ENCODE measurements at places on chromosomes 13 and 19.

GRCh38 chr13:110340812-110341444, 33.8 kb downstream of the COL4A2 start:
- no peaks in the 10 kb centered on the region for H3K36me3 ChIP-seq
- DNase-seq, result peak; percentile 82
- H3K27ac ChIP-seq, result peak overlapping the region; percentile 79
- H3K4me1 ChIP-seq, result peaks cover 67% of the 10 kb centered on the region
- peaks cover 29% of the 10 kb centered on the region for H3K27me3 ChIP-seq
- H3K4me3 ChIP-seq, result no peak overlapping the region

GRCh38 chr13:104798486-104798885, 1732.3 kb upstream of the SLC10A2 start:
- H3K27ac ChIP-seq, result no peak overlapping the region
- H3K4me1 ChIP-seq, result no peaks in the 10 kb centered on the region
- H3K27me3 ChIP-seq, result no peaks in the 10 kb centered on the region
- no peaks in the 10 kb centered on the region for H3K36me3 ChIP-seq

DNA sequence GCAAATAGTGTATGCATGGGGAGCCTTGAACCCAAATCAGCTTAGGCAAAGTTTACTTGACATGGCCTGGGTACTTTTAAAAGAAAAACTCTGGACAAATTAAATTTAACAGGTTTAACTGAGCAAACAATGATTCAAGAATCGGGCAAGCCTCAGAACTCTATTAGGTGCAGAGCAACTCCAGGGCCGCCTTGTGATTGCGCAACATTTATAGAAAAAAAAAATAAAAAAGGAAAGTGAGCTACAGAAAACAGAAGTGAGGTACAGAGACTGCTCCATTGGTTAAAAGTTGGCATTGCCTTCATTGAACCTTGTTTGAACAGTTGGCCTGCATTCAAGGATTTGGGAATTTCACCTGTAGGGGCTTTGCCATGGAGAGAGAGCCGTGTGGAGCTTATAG, 421.0 kb upstream of the TSHZ3 start:
- peak; percentile 7 for DNase-seq
- H3K36me3 ChIP-seq, result no peaks in the 10 kb centered on the region
- H3K27me3 ChIP-seq, result no peaks in the 10 kb centered on the region

GRCh38 chr13:39952249-39953233, 297.1 kb downstream of the COG6 start:
- no peak overlapping the region for H3K27ac ChIP-seq
- H3K27me3 ChIP-seq, result no peaks in the 10 kb centered on the region
- no peak overlapping the region for H3K4me3 ChIP-seq
- DNase-seq, result no peak
- no peaks in the 10 kb centered on the region for H3K36me3 ChIP-seq

DNA sequence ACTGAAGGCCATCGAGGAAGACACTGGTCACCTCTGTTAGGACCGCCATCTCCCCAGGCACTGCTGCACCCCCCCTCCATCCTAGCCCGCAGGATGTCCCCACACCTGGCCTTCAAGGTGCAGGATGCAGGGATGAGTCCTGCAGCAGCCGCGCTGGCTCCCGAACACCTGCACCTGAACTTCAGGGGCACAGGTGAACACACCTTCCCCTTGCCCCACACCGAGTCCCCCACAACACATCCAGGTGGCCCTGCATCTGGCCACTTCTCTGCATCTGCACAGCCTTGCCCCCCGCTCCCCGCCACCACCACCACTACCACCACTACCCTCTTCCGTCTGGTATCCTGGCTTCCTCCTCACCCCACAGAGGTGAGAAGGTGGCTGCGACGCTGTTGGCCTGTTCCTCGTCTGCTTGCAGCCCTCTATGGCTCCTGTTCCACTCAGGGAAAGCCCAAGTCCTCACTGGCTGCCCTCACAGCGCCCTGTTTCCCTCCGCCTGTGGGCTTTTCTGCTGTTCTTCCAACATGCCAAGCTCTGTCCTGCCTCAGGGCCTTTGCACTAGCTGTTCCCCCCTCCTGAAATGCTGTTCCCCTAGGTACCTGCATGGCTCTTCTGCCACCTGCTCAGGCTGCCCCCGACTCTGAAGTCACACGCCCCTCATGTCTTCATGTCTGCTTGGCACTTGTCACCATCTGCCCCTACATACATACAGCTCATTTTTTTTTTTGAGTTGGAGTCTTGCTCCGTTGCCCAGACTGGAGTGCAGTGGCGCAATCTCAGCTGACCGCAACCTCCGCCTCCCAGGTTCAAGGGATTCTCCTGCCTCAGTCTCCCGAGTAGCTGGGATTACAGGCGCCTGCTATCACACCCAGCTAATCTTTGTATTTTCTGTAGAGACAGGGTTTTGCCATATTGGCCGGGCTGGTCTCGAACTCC, 1.4 kb upstream of the CERS1 start:
- H3K4me3 ChIP-seq, result no peak overlapping the region
- H3K4me1 ChIP-seq, result peaks cover 16% of the 10 kb centered on the region
- peaks cover 40% of the 10 kb centered on the region for H3K36me3 ChIP-seq
- H3K27me3 ChIP-seq, result peaks cover 49% of the 10 kb centered on the region
- DNase-seq, result no peak

GRCh38 chr19:13763265-13763664, 1.1 kb upstream of the MRI1 start:
- H3K27me3 ChIP-seq, result no peaks in the 10 kb centered on the region
- peaks cover 24% of the 10 kb centered on the region for H3K4me1 ChIP-seq
- no peak overlapping the region for H3K4me3 ChIP-seq
- H3K36me3 ChIP-seq, result peaks cover 54% of the 10 kb centered on the region
- DNase-seq, result no peak
- no peak overlapping the region for H3K27ac ChIP-seq

- H3K36me3 ChIP-seq, result no peaks in the 10 kb centered on the region
- H3K27me3 ChIP-seq, result no peaks in the 10 kb centered on the region
- no peak overlapping the region for H3K4me3 ChIP-seq
- no peak for DNase-seq
Observed at GRCh38 chr13:21898459-21898858, 227.6 kb downstream of the FGF9 start.

- H3K27ac ChIP-seq, result no peak overlapping the region
- H3K4me3 ChIP-seq, result no peak overlapping the region
- H3K27me3 ChIP-seq, result peaks cover 66% of the 10 kb centered on the region
- no peaks in the 10 kb centered on the region for H3K36me3 ChIP-seq
- no peaks in the 10 kb centered on the region for H3K4me1 ChIP-seq
- DNase-seq, result no peak
Observed at GRCh38 chr13:112446347-112446861, 70.2 kb downstream of the SPACA7 start.

- peaks cover 4% of the 10 kb centered on the region for H3K4me1 ChIP-seq
- no peak overlapping the region for H3K4me3 ChIP-seq
- no peaks in the 10 kb centered on the region for H3K27me3 ChIP-seq
Observed at GRCh38 chr13:94329754-94330551, 149.5 kb downstream of the DCT start.

GRCh38 chr13:21894703-21895699, 224.1 kb downstream of the FGF9 start:
- no peak overlapping the region for H3K27ac ChIP-seq
- H3K4me1 ChIP-seq, result no peaks in the 10 kb centered on the region
- H3K27me3 ChIP-seq, result no peaks in the 10 kb centered on the region
- no peak for DNase-seq

DNA sequence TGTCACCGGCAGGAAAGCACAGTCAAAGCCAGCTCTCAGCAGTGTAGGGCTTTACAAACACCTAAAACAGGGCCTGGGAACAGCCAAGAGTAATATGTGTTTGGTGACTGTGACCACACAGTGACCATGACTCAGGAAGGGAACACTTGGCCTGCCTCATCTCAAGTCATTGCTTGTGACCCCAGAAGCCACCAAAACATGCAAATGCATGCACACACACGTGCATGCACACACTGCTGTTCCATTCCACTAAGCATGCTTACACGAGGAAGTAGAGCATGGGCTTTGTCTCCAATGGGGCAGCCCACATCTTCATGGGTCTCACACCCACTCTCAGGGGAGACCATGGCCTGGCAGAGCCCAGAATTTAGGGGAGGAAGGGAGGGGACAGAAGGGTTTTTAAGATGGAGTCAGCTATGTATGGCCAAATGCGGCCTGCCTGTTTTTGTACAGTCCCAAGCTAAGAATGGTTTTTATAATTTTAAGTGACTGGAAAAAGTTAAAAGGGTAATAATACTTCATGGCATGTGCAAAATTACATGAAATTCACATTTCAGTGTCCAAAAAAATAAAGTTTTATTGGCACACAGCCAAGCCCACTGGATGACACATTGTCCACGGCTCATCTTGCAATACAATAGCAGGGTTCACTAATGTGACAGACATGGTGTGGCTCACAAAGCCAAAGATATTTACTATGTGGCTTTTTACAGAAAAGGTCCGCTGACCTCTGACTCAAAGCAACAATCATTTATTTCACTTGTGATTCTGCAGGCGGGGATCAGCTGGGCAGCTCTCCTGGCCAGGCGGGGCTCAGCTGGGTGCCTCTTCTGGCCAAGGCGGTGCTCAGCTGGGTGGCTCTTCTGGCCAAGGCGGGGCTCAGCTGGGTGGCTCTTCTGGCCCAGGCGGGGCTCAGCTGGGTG, 17.3 kb downstream of the ZFR2 start:
- no peaks in the 10 kb centered on the region for H3K27me3 ChIP-seq
- DNase-seq, result no peak
- no peak overlapping the region for H3K4me3 ChIP-seq
- no peaks in the 10 kb centered on the region for H3K36me3 ChIP-seq

- H3K4me1 ChIP-seq, result no peaks in the 10 kb centered on the region
- no peaks in the 10 kb centered on the region for H3K27me3 ChIP-seq
- DNase-seq, result no peak
- H3K27ac ChIP-seq, result no peak overlapping the region
- no peaks in the 10 kb centered on the region for H3K36me3 ChIP-seq
- no peak overlapping the region for H3K4me3 ChIP-seq
Observed at GRCh38 chr19:8088752-8089663, 36.4 kb downstream of the CCL25 start.

DNA sequence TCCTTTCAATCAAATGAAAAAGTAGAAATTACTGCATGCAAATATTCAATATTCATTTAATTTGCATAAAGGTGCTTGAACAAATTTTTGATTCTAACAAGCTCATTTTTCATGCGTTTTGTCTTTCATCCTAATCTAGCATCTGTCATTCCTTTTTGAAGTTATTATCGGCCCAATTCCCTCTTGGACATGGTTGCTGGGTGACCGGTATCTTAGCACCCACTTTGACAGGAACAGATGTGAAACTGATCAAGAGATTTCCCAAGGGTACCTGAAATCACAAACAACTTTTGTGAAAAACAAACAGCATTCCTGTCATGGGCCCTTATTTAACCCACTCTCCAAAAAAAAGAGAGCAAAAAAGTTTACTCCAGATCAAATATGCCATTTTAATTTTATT, 13.3 kb downstream of the DACH1 start:
- DNase-seq, result no peak
- peaks cover 3% of the 10 kb centered on the region for H3K4me1 ChIP-seq
- H3K36me3 ChIP-seq, result no peaks in the 10 kb centered on the region
- no peaks in the 10 kb centered on the region for H3K27me3 ChIP-seq

DNA sequence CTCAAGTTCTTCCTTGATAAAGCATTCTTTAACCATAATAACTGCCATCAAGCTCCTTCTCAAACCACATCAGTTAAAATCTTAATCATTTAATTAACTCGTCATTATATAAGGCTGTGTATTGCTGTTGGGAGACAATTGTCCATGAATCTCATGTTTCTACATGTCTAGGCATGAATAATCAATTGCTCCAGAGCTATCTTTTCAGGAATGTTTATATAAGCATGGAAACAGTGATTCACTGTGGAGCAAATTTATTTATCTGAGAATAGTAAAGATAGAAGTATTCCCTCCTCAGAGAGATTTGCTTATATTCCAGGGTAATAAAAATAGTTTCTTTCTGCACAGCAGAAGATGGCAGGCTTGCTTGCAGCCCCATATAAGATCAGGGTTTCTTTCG, 71.1 kb downstream of the CBY2 start:
- H3K27ac ChIP-seq, result no peak overlapping the region
- no peaks in the 10 kb centered on the region for H3K27me3 ChIP-seq
- no peaks in the 10 kb centered on the region for H3K4me1 ChIP-seq

DNA sequence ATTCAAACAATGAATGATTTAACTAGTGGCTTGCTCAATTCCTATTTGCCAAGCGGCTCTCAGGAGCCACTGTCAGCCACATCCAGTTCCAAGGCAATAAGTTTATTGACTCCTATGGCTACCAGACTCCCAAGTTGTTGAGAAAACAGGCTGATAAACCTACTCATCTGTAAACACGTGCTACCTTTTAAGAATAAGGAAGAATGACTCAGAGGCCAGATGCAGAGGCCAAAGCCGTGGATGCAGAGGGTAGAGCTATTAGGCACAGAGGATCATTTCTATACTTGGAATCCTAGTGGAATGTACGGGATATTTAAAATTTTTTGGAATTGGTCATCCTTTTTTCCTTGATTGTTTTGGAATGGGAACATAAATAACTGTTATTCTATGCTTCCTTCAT, 1921.1 kb downstream of the OLFM4 start:
- DNase-seq, result no peak
- H3K36me3 ChIP-seq, result no peaks in the 10 kb centered on the region
- no peak overlapping the region for H3K4me3 ChIP-seq
- no peaks in the 10 kb centered on the region for H3K27me3 ChIP-seq
- H3K27ac ChIP-seq, result no peak overlapping the region
- H3K4me1 ChIP-seq, result no peaks in the 10 kb centered on the region

GRCh38 chr13:44540761-44541434, 35.2 kb downstream of the TSC22D1 start:
- DNase-seq, result no peak
- H3K4me1 ChIP-seq, result no peaks in the 10 kb centered on the region
- no peak overlapping the region for H3K4me3 ChIP-seq
- H3K36me3 ChIP-seq, result no peaks in the 10 kb centered on the region
- no peaks in the 10 kb centered on the region for H3K27me3 ChIP-seq
- H3K27ac ChIP-seq, result no peak overlapping the region

DNA sequence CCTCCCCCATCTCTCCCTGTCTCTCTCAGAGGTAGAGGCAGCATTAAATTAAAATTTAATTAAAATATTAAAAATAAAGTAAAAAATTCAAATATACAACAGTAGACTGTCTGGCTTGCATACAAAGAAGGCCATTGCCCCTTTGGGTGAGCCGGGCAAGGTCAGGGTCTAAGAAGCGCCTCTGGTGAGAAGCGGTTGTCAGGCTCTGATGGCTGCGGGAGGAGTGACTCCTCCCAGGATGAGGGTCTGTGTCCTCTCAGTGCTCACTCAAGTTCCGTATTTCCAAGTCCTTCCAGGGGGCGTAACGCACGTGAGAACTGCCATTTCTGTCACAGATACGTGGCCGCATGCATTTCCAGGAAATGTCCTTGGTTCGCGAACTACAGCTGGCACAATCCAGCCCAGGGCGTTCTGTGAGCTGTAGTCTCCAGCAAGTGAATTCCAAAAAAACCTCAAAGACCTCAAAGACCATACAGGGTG, 737 bp upstream of the ZNF181 start:
- no peaks in the 10 kb centered on the region for H3K27me3 ChIP-seq
- peak overlapping the region; percentile 61 for H3K4me3 ChIP-seq
- H3K4me1 ChIP-seq, result peaks cover 5% of the 10 kb centered on the region
- DNase-seq, result peak; percentile 59

Measured in left lung (tissue), 14 donors.